ENCODE measurements at places on chromosomes 12 and 14.
A peak's percentile ranks its signal among the peaks of the same experiment; 100 is the strongest.

DNA sequence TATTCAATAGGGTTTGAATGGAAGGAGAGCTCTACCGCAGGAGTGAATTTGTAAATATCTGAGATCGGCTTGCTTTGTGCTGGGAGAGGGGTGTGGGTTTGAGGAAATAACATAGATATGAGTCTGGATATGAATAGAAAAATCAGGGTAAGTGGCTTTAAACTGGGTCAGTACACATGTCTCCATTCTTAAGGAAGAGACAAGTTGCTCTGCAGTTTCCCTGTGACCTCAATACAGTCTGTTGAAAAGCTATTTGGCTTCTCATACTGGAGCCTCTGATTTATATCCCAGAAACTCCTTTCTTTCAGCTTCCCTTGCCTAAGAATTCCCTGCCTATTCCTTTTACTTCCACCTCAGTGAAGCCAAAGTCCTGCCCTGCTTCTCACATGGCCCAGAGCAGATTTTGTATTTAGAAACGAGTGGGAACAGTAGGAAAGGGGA, 153.5 kb upstream of the ATF7IP start:
- DNase-seq, result no peak

DNA sequence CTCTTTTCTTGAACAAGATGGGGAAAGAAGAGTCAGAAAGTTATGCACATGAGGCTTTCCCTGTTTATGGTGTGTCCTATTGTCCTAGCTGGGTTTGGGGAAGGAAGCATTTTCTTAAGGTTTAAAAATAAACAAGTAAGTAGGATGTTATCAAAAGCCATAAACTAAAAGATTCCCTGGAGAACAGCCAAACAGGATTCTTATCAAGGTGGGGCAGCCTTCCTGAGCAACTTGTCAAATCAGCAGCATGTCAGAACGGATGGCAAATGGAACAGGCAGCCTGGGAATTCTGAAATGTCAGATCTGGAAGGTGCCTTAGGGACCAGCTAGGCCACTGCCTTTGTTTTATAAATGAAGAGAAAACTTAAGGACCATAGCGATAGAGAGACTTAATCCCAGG, 152.2 kb upstream of the RGS6 start:
- no peak for DNase-seq

DNA sequence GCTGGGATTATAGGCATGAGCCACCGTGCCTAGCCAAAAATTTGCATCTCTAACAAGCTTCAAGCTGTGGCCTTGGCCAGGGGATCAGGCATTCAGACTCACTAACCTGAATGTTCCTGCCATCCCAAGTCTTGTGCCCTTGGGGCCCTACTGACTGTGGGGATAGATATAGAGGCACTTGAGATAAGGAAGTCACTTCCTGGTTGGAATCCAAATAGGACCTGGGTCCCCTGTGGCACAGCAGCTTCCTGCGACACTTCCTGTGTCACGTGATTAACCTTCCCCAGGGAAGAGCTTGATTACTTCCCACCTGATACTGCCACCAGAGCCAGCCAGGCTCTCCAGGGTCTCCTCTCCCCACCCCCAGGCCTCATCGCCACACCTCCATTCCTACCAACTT, 128.2 kb downstream of the BCL11B start:
- DNase-seq, result no peak

DNA sequence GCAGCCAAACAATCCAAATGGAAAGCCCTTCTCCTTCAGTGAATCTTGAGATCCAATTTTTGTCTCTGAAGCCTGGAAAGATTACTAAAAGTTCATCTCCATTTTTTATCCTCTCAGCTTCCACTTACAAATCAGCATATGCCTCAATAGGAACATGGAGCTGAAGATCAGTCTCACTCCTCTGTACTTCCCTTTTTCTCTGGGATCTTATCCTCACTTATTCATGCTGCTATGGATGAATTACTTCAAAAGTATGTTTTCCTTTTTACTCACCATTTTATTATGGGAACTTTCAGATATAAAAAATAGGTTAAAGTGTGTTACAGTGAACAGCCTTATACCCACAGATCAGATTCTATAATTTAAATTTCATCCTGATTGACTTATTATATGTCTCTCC, 14.4 kb upstream of the NTF3 start:
- DNase-seq, result no peak

DNA sequence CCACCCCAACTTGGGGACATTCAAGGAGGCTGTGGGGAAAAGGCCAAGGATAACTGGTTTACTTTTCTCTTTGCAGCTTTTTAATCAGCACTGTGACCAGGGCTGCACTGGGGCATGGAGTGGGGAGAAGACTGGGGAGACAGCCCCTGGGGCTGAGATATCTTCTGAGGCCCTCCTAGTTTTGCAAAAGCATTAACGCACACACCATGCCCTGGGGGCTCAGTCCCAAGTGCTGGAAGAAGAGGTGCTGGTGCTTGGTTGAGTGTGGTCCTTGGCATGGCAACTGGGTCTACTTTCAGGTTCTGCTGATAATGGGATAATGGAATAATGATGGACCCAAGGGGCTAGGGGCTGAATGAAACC, 9.4 kb upstream of the SMARCD1 start:
- no peak for DNase-seq

DNA sequence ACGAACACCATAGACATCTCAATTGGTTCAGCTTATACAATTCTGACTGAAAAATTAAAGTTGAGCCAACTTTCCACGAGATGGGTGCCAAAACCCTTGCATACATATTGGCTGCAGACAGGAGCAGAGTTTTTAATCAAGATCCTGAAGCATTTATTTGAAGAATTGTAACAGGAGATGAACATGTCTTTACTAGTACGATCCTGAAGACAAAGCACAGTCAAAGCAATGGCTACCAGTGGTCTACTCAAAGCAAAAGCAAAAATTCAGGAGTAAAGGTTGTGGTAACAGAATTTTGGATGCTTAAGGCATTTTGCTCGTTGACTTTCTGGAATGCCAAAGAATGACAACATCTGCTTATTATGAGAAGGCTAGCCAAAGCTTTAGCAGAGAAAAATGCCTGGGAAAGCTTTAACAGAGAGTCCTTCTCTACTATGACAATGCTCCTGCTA, 20.7 kb downstream of the ZDHHC17 start:
- DNase-seq, result peak; percentile 48

DNA sequence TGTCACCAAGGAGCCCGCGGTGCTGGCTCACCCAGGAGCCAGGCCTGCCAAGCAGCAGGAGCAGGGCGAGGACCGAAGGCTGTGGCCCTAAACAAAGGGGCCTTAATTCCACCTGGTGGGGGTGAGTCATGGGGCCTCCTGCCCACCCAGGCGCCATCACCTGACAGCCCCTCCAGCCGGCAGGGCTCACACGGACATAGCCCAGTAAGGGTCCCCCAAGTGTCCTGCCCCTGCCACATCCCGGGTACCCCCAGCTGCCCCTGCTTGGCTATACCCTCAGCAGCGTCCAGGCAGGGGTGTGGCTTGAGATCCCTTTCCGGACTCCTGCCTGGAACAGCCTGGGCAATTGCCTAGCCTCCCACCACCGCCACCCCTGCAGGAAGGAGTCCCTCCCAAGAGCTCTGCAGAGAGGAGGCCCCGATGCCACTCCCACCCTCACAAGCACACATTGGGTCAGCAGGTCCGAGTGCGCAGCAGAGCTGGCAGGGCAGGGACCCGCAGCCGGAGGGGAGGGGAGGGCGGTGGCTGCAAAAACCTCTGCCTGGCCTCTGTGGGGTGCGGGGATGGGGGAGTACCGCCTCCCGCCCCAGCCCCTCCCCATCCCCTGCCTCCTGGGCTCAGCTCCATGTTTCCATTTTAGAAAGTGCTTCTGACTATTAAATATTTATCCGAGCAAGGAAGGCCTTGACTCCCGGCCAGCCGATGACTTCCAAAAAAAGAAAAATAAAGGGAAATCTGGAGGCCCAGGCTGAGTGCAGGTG, 4.6 kb downstream of the AHNAK2 start:
- DNase-seq, result no peak

DNA sequence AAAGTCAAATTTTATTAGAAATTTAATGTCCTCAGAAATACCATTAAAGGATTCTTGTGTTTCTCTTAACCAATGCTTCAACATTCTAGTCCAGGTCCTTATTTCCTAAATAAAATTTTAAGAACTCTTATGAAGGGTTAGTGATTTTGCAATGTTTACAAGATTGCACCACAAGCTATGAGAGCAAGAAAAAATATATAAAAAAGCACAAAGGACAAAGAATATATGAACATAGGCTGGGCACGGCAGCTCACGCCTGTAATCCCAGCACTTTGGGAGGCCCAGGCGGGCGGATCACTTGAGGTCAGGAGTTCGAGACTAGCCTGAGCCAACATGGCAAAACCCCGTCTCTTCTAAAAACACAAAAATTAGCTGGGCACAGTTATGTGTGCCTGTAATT, 7.7 kb downstream of the RACGAP1 start:
- no peak for DNase-seq

GRCh38 chr14:75578786-75579337, 442 bp downstream of the FLVCR2 start:
- no peak for DNase-seq

DNA sequence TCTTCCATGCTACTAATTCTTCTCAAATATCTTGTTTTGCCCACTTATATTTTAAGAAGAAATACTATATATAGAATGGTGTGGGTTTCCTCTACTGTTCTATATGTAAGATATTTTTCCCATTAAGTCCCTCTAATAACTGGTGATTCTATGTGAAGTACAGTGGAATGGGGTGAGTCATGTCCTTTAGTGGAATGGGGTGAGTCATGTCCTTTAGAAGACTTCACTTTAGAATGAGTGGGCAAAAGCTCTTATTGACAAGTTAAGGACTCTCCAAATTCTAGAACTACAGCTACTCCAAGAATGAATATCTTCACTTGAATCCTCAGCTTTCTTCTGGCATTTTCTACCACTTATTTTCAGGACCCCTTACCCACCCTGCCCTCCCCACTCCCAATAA, 349.9 kb downstream of the ETNK1 start:
- DNase-seq, result peak; percentile 70

- no peak for DNase-seq
Observed at GRCh38 chr14:49505041-49505766, 81.0 kb downstream of the RPS29 start.

DNA sequence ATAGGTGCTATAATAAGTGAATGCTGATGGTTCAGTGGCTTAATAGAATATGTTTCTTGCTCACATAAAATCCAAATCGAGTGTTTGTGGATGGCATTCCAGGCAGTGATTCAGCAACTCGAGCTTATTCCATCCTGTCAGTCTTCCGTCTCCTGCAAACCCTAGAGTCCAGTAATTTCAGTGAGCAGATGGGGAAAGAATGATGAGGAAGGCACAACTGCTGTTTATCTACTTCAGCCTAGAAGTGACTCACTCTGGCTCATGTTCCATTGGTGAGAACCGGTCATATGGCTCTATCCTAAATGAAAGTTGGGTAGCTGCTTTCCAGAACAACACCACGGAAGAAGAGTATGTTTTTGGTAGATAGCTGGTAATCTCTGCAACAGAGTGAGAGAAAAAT, 421.8 kb upstream of the PDE3A start:
- DNase-seq, result peak; percentile 91

GRCh38 chr12:94798113-94798512, 147.8 kb upstream of the TMCC3 start:
- no peak for DNase-seq

DNA sequence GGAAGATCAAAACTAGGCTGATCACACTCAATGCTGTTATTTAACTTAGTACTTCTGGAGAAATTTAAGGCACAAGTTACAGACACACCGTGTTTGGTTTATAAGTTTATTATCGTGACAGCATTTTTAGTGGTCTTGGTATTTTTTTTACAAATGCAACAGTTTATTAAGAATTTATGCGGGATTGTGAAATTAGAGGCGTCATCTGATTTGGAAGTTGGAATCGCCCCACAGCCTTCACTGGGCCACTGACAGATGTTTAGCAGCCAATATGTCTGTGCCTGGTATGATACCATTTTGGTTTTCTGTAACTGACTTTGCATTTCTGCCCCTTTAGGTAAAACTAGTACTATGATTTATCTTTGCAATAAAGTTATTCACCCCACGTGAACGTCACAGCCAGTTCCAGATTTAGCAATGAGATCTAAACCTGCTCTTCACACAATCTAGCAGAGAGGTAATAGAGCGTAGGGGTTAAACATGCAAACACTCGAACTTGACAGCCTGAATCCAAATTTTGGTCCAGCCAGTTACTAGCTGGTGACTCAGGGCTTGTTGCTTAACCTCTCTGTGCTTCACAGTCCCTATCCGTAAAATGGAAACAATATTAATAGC, 73.2 kb upstream of the SSTR1 start:
- DNase-seq, result no peak

DNA sequence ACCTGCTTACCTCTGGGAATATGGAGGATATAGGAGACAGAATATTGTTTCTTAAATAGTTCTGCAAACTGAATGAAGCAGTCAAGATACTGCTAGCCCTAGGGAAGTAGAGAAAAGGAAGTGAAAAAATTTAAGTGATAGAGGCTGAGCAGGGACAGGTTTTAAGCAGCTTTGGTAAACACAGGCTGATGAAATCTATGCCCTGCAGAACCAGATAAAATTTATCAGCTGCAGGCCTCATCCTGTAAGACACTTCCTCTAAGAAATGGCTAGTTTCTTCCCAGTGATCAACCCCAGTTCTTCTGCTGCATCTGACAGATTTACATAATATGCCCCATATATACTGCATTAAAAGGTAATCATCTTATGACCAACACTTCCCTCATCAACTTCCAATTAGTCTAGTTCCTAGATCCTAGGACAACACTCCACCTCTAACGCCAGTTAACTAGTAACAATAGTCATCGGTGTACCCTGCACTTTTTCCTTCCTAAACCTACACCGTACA, 1.3 kb upstream of the ESYT1 start:
- no peak for DNase-seq

- peak; percentile 24 for DNase-seq
Observed at GRCh38 chr14:50501642-50502041, 30.7 kb downstream of the MAP4K5 start.

DNA sequence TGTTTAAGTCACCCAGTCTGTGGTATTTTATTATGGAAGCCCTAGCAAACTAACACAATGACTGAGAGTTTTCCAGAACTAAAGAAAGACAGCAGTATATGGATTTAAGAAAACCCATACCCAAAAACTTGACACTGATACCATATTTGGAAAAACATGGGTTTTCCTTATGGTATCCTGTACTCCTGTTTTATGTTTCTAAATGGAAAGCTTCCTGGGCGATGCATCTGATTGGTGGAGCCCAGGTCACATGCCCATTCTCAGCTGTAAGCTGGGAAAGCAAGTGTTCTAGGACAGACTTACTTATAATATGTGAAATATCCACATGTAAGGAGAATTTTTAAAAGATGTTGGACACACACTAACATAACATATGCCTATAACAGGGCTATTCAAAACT, 4.5 kb upstream of the RNASE4 start:
- no peak for DNase-seq

DNA sequence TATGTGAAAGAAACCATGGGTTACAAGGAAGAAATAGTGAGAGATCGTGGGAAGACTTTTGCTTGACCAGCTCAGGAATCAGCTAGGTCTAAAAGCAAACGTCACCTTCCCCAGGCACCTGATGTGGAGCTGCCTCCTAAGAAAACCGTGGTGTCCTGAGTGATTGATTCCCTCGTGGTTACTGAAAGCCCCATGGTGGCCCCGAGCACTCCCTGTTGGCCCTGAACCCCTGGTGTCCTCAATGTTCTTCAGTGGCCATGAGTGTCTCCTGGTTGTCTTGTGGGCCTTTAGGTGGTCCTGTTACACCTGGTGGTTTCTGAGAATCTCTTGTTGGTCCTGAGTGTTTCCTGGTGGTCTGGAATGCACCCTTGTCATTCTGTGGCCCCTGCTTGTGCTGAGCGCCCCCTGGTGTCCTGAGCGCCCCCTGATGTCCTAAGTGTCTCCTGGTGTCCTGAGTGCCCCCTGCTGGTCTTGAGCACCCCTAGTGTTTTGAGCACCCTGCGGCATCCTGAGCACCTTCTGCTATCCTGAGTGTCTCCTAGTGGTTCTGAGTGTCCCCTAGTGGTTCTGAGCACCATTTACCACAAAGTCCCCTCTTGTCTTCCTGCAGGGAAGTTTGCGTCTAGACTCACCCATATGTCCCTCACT, 518.7 kb downstream of the TMEM121 start:
- no peak for DNase-seq
